ENCODE measurements at places on chromosomes 3 and 15. TPM values are rescaled to one million over a fixed set of nuclear protein-coding genes. Genes with fewer than 3 reads are reported as not detected.

GRCh38 chr3:147775816-147776530 is 366.8 kb downstream of the ZIC1 start:
- DNase-seq = no peak

GRCh38 chr15:99424978-99425656 is 140.7 kb upstream of the MEF2A start:
- DNase-seq = peak; percentile 75

- DNase-seq = no peak
Observed at GRCh38 chr3:171077261-171077660, 50.7 kb upstream of the SLC2A2 start.

DNA sequence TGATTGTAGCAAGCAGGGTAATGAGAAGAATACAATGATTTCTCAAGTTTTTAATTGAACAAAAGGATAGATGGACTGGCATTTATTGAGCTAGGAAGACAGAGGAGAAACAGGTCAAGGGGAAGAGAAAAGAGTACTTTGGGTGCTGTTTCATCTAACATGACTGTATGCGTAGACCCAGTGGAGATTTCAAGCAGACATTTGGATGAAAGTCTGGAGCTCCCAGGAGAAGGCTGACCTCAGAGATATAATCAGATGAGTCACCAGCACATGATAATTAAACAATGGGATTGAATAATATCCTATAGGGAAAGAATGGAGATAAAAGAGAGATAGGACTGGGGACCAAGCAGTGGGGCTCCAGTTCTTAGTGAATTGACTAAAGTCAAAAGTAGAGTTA is 194.9 kb downstream of the ARRDC4 start:
- peak; percentile 54 for DNase-seq

- DNase-seq = no peak
Observed at GRCh38 chr15:74868059-74868458, 5.1 kb downstream of the SCAMP2 start.

GRCh38 chr3:120659285-120659684 is 22.8 kb downstream of the HGD start:
- no peak for DNase-seq

DNA sequence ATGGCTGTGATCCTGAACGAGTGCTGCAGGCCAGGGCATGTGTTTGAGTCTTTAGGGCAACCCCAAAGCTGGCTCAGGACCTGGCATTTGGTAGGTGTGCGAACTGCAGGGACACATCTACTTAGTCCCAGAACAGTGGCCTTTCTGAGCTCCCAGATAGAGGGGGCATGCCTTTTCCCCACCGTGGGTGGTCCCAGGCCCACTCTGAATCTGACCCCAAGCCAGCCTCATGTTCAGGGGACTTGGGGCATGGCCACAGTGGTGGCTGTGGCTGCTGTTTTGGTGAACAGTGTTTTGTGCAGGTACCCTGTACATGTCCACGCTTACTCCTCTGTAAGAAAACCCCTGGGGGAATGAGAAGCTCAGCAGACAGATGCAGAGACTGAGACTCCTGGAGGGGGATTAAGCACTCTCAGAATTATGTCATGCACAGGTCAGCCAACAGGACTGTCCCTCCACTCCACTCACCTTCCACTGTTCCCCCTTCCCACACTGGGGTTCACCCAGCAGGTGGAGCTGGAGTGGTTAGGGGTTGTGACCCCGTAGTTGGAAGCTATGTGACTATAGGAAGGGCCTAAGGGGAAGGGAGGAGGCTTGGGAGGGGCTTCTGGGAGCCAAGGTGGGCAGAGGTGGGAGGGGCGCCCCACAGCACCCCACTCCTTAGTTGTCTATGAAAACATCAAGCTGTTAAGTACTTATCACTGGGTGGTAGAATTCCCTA is 16.4 kb downstream of the ESYT3 start:
- no peak for DNase-seq

DNA sequence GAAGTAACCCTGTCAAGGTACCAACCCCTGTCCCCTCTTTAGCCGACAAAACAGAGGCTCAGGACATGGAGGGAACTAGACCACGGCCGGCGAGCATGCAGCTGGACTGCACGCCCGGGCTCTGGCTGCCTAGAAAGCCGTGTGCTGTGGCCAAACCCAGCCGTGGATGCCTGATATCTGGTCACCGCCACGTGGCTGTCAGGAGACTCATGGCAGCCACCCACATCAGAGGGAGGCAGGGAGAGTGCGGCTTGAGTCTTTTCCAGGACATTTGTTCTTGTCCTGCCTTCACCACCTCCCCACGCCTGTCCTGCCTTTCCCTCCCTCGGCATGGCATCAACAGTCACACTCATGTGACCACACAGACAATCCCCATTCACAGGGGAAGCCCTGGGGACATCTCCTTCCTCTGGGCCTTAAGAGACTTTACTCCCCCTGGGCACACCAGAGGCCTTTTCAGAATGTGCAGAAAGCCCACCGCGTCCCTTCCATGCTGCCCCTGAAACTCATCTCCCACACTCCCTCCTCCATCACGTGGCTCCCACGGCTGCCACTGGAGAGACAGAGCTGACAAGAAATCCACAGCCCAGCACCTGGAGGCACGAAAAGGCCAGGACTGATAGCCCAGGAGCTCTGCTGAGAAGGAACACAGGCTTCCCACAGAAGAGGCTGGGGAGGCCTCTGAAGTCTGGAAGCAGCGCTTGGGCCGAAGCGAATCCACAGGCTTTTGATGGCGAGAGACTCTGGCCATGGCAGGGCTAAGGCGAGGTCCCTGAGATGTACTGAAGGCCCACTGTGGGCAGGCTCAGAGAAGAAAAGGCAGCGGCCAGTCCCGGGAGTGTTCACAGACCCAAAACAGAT is 71.2 kb upstream of the IQSEC1 start:
- no peak for DNase-seq

GRCh38 chr15:25372298-25372697 is 66.5 kb downstream of the UBE3A start:
- no peak for DNase-seq

DNA sequence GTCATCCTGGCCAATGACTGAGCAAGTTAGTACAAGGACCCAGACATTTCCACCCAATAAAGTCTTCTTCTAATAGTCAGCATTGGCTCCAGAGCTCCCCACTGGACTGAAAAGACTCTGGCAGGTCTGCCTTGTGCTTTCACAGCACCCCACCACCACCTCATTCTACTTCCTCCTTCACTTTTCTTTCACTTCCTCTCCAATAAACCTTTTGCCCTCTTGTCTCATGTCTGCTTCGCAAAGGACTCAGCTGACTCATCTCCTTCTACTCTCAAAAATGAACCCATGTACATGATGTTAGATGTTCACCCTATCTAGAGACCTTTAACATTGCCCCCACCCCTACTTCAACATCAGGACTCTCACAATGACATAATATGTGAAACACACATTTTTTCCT is 181.0 kb upstream of the PPP2R3A start:
- DNase-seq = no peak

DNA sequence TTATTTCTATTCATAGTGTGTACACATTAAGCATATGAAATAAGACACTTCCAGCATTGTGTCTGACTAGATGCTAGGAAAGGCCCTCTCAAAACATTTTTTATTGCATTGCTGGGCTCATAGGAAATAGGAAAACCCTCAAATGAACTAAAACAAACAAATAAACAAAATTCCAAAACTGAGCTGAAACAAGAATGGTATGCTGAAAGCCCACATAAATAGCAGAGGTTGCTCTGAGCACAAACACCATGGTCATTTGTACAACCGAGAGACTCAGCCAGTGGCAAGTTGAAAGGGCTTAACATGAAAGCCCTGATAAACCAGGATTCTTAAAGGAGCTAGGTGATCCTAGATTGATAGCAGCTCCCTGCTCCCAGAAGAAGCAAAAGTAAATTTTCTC is 310.0 kb upstream of the WNT5A start:
- no peak for DNase-seq

GRCh38 chr3:155013427-155013826 is 66.7 kb upstream of the MME start:
- DNase-seq = no peak

PGBD4 gene
- total RNA-seq = 1.4 TPM

NR2E3 gene
- not detected for total RNA-seq

CELSR3 gene
- total RNA-seq = 2.4 TPM

TNFAIP8L3 gene
- 0.97 TPM for total RNA-seq

WDR72 gene
- 0.17 TPM for total RNA-seq

Data from Daoy (cell line).